ENCODE measurements at places on chromosomes 3 and 15.

GRCh38 chr15:95574053-95574452 lies 756.4 kb upstream of the NR2F2 start:
- DNase-seq: no peak

DNA sequence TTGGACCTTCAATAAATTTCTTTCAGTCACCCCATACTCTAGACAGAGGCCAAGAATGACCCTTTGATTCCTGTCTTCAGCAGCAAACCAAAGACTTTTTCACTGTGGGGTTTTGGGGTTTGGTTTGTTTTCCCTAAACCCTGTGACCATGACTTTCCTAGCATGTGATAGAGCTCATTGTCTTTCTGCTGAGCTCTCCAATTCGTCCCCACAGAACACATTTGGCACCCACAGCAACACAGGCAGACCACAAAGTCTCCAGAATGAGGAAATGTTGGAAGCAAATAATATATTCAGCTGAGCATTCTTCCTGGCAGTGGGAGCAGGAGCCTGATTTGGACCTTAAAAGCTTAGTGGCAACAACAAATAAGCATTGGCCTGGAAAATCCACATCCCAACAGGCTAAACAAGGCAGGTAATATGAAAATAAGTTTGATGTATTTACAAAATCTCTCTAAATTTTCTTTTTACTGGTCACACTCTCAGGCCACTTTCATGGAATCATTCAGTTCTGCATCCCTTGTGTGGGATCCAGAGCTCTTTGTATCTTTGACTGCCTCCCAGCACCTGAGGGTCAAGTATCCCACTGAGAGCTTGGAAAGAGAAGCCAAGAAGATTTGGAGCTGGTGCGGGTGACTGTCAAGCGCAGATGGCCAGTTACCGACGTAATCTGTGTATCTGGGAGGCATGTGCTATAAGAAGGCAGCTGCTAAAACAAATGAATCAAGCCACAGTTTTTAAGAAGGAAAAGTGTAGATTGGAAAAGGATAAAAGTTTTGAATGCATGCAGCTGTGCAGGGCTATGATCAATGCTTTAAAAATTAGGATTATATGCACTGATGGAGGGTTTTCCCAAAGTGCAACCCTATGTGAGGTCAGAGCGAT lies 36.5 kb upstream of the CPB1 start:
- DNase-seq: no peak

GRCh38 chr3:129432036-129432435 lies 3.6 kb upstream of the EFCAB12 start:
- no peak for DNase-seq

DNA sequence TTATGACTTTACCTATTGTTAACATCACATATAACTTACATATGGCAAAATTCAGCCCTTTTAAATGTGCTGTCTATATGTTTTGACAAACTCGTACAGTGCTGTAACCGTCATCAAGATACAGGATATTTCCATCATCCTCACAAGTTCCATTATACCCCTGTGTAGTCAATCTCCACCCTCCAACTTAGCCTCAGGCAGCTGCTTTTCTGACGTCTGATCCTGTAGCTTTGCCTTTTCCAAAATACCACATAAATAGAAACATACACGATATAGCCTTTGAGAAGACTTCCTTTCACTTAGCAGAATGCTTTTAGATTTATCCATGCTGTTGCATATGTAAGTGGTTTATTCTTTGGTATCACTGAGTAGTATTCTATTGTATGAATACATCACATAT lies 47.1 kb downstream of the SLC12A1 start:
- no peak for DNase-seq

GRCh38 chr3:188296761-188297612 lies 143.0 kb downstream of the LPP start:
- no peak for DNase-seq

- no peak for DNase-seq
Observed at GRCh38 chr3:65627062-65627461, 411.7 kb downstream of the MAGI1 start.

GRCh38 chr3:87311309-87311708 lies 34.9 kb upstream of the POU1F1 start:
- DNase-seq: no peak

DNA sequence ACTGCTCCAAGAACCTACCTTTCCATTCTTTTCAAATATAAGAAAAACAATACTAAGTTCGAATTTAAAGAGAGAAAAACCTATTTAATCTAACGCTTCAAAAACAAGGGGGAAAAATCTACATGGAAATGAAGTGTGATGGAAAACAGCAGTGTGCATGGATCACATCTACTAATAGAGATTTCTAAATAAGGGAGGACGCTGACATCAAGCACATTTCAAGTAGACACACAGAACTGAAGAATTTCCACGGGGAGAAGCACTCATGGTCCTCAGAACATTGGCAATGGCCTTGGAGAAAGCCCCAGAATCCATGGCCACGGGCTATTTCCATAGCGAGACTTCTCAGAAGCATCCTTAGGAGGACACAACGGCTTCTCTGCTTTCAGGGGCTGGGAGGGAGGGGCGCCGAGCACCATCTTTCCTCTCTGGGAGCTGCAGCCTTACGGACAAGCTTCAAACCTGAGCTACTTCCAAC lies 1.0 kb downstream of the TASOR start:
- DNase-seq: no peak
